ENCODE measurements at places on chromosomes 16 and 17.

GRCh38 chr17:8031261-8031661 is 7.6 kb upstream of the ALOX15B start:
- no peak overlapping the region for H3K27ac ChIP-seq
- no peak for DNase-seq
- no peak overlapping the region for H3K4me3 ChIP-seq
- no peaks in the 10 kb centered on the region for H3K4me1 ChIP-seq

DNA sequence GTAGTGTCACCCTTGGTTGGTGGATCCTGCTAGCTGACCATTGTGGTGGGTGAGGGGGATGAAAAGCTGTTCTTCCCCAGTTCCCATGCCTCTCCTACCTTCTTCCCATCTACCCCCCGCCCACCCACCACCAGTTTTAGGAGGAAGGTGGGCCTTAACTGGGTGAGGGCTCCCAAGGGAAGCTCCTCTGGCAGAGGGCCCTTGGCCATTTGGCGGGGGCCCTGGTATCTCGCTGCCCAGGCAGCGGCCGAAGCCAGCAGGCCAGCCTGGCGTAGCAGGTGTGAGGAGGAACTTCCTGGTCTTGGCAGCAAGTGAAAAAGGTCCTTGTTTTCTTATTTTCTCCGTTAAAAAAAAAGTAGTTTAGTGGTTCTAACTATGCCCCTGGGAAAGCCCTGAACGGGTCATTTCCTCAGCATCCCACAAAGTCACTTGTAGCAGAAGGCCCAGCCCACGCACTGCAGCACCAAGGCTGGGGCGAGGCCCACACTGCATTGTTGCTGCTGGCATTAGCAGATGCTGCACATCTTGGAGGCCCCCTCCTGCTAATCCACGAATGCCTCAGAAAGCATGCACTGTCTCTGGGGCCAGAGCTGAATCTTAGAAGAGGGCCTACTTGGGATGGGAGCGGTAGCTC is 72.5 kb downstream of the MPRIP start:
- no peaks in the 10 kb centered on the region for H3K36me3 ChIP-seq
- H3K27me3 ChIP-seq, result no peaks in the 10 kb centered on the region
- no peak for DNase-seq
- peaks cover 11% of the 10 kb centered on the region for H3K4me1 ChIP-seq
- H3K4me3 ChIP-seq, result no peak overlapping the region
- peak overlapping the region; percentile 68 for H3K27ac ChIP-seq

DNA sequence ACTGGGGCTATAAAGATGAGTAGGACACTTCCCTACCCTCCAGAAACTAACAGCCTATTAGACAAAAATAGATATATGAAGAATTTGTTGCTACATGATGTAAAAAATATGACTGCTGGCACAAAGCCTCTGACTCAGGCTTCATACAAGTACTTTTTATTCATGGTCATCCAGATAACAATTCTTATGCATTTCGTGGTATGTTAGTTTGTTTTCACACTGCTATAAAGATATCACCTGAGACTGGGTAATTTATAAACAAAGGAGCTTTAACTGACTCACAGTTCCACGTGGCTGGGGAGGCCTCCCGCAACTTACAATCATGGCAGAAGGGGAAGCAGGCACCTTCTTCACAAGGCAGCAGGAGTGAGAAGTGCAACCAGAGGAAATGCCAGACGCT is 112.5 kb upstream of the HLF start:
- H3K36me3 ChIP-seq, result no peaks in the 10 kb centered on the region
- no peaks in the 10 kb centered on the region for H3K27me3 ChIP-seq
- H3K4me3 ChIP-seq, result no peak overlapping the region
- no peak for DNase-seq
- no peak overlapping the region for H3K27ac ChIP-seq

GRCh38 chr17:27630607-27631410 is at the start of gene LGALS9:
Gene LGALS9, plus strand, starts transcription at chr17:27631188. Its CDS starts 78 bp downstream, at chr17:27631266.
- no peaks in the 10 kb centered on the region for H3K27me3 ChIP-seq
- no peaks in the 10 kb centered on the region for H3K36me3 ChIP-seq
- peak within 1 kb of the TSS; percentile 33 for H3K4me3 ChIP-seq
- no peak for DNase-seq
- H3K4me1 ChIP-seq, result peaks cover 4% of the 10 kb centered on the region

DNA sequence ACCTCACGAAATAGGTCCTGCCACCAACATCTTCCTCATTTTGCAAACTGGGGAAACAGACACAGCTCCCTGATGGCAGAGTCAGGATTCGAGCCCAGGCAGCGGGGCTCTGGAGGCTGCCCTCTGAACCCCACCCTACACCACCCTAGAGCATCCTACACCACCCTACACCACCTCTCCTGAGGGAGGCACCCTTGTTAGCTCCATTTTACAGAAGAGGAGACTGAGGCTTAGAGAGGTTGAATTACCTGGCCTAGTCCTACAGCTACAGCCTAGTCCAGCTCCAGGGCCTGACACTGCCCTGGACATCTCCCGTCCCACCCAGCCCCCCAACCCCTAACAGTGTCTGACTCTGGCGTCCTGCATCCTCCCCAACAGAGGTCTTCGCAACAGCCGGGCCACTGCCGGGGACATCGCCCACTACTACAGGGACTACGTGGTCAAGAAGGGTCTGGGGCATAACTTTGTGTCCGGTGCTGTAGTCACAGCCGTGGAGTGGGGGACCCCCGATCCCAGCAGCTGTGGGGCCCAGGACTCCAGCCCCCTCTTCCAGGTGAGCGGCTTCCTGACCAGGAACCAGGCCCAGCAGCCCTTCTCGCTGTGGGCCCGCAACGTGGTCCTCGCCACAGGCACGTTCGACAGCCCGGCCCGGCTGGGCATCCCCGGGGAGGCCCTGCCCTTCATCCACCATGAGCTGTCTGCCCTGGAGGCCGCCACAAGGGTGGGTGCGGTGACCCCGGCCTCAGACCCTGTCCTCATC is 3.2 kb upstream of the NECAB2 start:
- H3K27ac ChIP-seq, result no peak overlapping the region
- no peak overlapping the region for H3K4me3 ChIP-seq
- no peak for DNase-seq
- no peaks in the 10 kb centered on the region for H3K27me3 ChIP-seq

DNA sequence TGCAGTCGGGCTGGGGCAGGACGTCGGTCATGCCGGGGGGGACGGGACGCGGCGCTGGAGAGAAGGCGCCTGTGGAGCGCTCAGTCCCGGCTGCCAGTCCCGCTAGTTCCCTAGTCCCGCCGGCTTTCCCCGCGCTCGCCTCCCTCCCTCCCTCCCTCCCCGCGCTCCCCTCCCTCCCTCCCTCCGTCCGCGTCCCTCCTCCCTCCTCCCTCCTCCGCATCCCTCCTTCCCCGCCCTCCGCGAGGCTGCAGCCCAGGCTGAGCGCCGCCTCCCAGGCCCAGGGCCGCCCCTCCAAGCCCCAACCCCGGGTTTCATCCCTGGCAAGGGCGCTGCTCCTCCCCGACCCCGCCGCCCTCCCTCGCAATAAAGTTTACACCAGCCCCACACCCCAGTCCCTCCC is 34.8 kb downstream of the TIMM22 start:
- H3K27ac ChIP-seq, result peak overlapping the region; percentile 85
- H3K4me1 ChIP-seq, result peaks cover 7% of the 10 kb centered on the region
- peak overlapping the region; percentile 42 for H3K4me3 ChIP-seq
- H3K36me3 ChIP-seq, result no peaks in the 10 kb centered on the region
- DNase-seq, result no peak

DNA sequence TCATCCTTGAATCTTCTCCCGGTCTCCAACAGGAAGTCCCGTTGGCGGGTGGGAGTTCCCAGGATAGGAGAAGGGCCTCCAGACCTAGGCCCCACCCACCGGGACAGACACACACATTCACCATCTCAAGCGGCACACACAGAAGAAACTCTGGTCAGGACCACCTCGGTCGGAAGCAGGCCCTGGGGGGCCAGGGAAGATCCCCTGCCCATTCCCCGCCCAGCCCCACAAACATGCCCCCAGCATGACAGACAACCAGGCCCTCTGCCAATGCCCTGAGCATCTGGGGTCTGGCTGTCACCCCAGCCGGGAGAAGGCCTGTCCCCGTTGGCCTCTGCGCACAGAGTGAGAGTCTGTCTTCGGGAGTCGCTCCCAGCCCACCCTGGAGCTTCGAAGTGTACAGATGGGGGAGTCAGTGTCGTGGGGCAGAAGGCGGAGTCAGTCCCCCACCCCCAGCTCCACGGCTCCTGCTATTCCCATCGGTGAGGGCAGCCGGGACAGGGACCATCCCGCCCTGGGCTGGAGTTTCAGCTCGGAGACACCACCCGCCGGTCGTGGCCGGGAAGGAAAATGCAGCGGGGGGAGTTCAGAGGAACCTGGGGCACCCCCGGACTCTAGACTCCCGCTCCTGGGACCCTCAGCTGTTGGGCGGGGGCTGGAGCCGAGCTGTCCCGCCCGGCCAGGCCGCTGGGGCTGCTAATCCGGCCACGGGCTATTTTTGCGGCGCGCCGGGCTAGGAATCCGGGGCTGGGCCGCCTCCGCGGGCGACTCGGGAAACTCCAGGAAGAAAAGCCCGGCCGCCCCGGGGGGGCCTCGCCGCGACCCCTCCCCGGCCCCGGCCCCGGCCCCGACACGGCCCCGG is 660 bp downstream of the RHBDF1 start:
- peak overlapping the region; percentile 72 for H3K4me3 ChIP-seq
- DNase-seq, result peak; percentile 97
- H3K4me1 ChIP-seq, result peaks cover 37% of the 10 kb centered on the region
- H3K27ac ChIP-seq, result peak overlapping the region; percentile 95
- H3K36me3 ChIP-seq, result no peaks in the 10 kb centered on the region

- H3K27ac ChIP-seq, result no peak overlapping the region
- no peaks in the 10 kb centered on the region for H3K36me3 ChIP-seq
- no peak for DNase-seq
- no peaks in the 10 kb centered on the region for H3K27me3 ChIP-seq
- H3K4me1 ChIP-seq, result no peaks in the 10 kb centered on the region
- no peak overlapping the region for H3K4me3 ChIP-seq
These were observed 100.2 kb downstream of the WSCD1 start for GRCh38 chr17:6170349-6170748.

- H3K4me1 ChIP-seq, result no peaks in the 10 kb centered on the region
- no peak for DNase-seq
- H3K27me3 ChIP-seq, result peaks cover 23% of the 10 kb centered on the region
- no peak overlapping the region for H3K27ac ChIP-seq
- H3K36me3 ChIP-seq, result no peaks in the 10 kb centered on the region
These were observed 6.7 kb downstream of the KCNJ12 start for GRCh38 chr17:21382560-21383495.

GRCh38 chr16:67378642-67379041 is 14.7 kb downstream of the TPPP3 start:
- no peaks in the 10 kb centered on the region for H3K4me1 ChIP-seq
- DNase-seq, result no peak
- H3K27ac ChIP-seq, result no peak overlapping the region
- H3K27me3 ChIP-seq, result no peaks in the 10 kb centered on the region
- no peaks in the 10 kb centered on the region for H3K36me3 ChIP-seq

DNA sequence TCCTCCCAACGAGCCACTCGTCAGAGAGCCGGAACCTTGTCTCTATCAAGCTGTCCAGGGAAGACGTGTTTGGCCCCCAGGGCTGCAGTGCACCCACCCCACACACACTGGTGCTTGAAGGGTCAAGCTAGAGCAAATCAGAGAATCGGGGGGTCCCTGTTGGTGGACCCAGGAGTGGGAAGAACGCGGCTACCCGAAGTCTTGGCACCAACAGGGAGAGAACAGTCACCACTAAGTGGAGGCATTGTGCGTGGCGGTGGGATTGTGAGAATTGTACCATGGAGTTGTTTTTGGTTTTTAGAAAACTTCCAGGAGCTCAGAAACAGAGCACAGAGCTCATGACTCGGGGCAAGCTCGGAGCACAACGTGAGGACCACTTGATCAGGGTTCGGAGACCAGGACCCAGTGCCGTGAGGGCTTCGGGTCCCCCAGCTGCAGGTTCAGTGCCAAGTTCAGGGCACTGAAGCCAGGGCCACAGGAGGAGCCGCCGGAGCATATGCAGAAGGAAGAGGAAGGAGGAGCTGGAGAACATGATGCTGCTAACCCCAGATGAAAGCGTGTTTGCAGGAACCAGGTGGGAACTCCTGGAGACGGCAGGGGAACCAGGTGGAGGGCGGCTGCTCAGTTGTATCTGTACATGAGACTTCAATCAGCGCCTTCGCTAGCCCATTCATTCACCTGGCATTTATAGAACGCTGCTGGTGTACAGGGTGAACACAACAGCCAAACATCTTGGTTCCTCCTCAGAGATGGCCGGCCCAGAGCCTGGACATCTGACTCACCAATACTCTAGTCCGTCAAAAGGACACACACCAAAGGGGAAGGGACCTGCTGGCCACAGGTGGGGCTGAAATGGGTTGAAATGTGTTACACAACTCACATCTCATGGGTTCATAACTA is 42.8 kb downstream of the METRNL start:
- H3K4me1 ChIP-seq, result peaks cover 3% of the 10 kb centered on the region
- no peaks in the 10 kb centered on the region for H3K27me3 ChIP-seq
- no peak for DNase-seq
- no peaks in the 10 kb centered on the region for H3K36me3 ChIP-seq
- H3K27ac ChIP-seq, result no peak overlapping the region
- no peak overlapping the region for H3K4me3 ChIP-seq

All from breast epithelium (tissue), 4 donors.